ENCODE measurements at places on chromosomes 3 and 15.
A peak's percentile ranks its signal among the peaks of the same experiment; 100 is the strongest.

GRCh38 chr15:89877083-89877425 lies 16.7 kb downstream of the AP3S2 start:
- DNase-seq = no peak

- no peak for DNase-seq
Measured at GRCh38 chr3:481680-482079, 285.1 kb downstream of the CHL1 start.

- DNase-seq = no peak
Measured at GRCh38 chr3:61748288-61748687, 186.9 kb downstream of the PTPRG start.

GRCh38 chr15:46420990-46421389 lies 786.2 kb downstream of the SQOR start:
- DNase-seq = no peak

DNA sequence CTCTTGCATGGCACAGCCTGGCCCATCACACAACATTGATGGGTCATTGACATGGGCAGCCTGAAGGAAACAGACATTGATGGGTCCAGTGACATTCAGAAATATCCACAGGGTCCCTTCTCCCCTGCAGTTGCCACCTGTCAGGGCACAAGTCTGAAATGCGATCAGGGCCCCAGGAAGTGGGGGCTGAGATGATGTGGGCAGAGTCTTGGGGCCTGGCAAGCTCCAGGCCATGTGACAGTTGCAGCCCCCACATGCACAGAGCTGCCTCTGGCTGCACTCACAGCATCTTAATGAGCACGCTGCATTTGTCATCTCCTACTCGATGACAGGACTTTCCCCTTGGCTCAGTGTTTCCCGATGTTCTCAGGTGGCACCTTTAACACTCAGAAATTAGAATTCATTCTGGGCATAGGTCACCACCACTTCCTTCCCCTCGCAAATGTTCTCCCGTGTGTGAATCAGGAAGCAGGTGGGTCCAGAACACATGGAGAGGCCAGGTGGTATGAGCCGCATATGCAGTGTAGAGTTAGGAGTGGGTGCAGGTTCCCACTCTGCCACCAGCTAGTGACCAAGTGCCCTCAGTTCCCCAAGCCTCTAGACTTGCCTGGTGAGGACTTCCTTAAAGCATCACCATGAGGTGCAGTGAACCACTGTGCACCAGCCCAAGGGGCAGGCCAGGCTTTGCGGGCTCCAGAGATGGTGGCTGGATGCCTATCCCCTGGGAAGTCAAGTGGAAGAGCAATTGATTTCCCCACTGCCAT lies 1.6 kb upstream of the TXNRD3 start:
- DNase-seq = no peak

GRCh38 chr3:35393901-35394799 lies 245.2 kb upstream of the ARPP21 start:
- peak; percentile 31 for DNase-seq

- DNase-seq = no peak
Measured at GRCh38 chr3:19384868-19385267, 236.6 kb downstream of the KCNH8 start.

DNA sequence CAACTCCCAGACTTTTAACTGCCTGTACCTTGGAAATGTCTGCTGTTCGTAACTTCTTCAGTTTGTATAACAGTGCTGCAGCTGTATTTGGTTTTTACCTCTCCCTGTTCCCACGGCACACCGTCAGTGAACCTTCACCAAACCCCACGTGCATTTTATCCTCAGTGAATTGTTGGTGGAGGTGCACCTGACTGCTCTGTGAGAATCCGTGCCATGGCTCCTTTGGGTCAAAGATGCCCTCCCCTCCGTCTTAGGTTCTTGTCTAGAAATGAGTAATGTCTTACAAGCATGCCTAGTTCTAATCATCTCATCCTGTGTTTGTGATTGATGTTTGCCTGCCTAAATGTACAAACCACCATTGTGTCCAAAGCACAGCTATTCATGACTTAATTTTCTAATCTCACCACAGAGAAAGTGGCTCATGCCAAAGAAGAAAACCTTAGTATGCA lies 28.2 kb downstream of the TPM1 start:
- DNase-seq = no peak

GRCh38 chr3:171354049-171354705 lies 106.0 kb downstream of the TNIK start:
- no peak for DNase-seq

DNA sequence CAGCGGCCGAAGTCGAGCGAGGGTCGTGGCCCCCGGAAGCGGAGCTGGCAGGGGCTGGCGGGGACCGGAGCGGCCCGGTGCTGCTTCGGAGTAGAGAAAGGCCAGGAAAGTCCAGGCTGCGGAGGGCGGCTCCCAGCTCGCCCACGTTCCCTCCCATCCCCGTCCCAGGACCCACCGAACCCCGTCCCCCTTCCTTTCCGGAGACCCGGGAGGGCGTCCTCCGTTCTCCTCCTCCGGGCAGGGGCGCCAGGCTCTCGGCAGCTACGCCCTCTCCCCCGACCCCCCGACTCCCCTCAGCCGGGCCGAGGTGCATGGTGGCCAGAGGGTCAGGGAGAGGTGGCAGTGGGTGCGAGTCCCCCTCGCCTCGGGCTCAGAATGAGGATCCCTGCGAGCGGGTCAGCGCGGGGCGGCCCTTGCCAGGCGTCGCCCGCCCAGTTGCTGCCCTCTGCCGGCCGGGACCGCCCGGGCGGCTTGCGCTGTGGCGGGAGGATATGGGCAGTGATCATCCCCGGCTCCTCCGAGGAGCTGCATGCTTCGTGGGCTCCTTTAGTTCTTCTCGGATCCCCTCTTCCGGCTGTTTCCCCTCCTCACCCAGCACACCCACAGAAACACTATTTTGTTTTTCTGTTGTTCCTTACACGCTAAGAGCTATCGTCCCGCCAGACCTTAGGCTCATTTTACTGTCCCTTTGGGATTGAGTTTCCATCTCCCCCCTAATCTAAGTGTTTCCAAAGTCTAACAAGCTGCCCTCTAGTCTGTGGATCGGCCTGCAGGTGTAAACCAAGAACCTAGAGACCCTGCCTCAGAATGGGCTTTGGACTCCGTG lies 744 bp upstream of the ALDH1A2 start:
- peak; percentile 78 for DNase-seq

GRCh38 chr3:119207512-119207875 lies 33.2 kb downstream of the B4GALT4 start:
- DNase-seq = no peak

DNA sequence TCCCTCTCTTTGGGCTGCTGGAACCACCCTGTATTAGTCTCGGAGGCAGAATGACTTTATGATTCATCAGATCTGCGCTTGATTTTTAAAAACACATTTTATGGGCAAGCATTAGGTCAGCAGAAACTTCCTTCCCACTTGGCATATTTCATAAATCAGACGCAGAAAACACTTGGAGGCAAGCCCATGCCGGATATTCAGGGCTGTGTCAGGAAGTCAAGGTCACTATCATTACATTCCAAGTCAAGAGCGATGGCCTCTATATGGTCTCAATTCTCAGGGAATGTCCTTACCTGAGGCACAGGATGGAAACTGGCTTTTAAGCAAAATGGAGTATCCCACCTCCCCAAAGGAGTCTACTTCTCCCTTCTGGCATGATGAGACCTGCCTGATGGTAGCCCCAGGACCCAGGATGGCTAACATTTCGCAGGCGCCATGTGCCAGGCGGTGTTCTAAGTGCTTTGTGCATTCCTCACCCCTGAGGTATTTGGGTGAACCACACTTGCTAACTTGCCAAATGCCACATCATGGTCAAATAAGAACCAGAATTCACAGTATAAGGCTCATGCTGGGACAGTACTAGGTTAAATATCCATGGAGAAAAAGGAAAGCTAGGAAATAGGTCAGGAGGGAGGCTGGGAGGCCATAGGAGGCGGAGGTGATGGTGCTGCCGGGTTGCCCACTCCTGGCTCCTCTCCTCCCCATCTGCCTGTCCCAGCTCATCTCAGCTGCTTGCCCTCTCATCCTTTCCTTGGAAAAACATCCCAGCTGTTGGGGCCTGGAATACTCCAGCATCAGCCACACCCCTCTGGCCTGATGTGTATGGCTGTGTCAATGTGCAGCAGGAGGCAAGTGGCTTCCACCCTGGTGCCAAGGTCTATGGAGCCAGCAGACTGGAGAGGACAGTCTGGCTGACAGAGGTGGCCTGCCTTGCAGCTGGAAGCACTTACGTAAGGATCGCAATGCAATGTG lies 18.8 kb downstream of the BCL2L10 start:
- no peak for DNase-seq

DNA sequence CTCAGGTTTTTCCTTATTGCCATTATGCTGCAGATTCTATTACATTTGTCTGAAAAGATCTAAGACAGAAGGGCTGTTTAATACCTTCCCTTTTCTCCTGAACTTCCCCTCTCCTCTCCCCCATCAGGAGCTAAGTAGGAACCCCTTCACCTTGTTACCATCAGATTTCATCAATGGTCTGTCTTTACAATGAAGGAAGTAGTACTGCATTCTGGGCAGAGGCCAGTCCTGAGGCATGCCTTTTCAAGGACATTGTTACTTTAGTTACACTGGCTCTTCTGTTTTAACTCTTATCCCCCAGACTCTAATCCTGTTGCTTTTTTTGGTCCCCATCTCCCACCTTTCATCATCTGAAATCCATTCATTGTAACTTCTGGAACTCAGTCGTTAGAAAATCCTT lies 8.1 kb downstream of the CTNNB1 start:
- no peak for DNase-seq

DNA sequence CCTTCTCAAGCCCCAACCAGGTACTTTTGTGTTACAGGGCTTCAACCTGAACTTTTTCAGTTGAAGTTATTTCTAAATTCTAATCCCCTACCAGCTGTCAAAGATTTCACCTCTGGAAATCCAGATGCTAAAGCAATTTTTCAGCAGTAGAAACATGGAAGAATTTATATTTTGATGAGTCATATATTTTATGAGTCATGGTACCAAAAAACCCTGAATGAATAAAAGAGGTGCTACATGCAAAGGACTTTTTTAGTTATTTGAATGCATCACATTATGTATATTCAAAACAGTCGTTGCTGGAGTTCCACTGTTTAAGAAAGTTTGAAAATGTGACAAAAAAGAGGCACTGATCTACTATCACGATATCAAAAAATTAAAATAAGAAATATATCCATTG lies 96.0 kb upstream of the ZNF385D start:
- DNase-seq = no peak

GRCh38 chr3:58055314-58055713 lies 47.1 kb downstream of the FLNB start:
- DNase-seq = no peak

DNA sequence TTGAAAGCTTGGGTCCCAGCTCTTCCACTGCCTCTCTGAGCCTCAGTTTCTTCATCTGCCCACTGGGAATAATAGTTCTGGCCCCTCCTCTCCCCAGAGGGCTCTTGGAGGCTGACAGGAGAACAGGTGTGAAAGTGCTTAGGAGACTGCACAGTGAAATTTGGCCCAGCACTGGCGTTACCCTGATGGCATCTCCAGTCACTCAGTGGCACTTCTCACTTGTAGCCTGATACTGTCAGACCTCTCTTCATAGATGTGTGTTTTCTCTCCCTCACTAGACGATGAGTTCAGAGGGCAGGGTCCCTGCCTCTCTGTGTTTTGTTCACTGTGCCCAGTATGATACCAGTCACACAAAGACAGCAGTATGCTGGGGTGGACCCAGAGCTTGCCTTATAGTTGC lies 22.2 kb upstream of the IGDCC3 start:
- no peak for DNase-seq

DNA sequence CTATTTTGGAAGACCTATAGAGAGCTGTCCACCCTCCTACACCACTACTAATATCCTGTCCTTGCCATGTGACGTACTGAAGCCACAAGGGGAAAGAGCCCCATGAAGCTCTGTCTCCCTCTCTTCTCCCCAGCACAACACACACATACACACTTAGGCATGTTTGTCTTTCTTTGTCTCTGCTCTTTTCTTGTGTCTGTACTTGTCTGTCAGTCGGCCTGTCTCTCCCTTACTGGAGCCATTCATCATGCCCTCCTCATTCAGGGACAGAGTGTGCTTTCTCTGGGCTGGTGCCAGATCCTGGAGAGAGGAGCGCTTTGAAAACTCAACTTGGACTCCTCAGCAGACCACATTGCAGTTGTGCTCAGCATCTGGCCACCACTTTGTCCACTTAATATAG lies 47.6 kb downstream of the PSMD6 start:
- DNase-seq = no peak

- no peak for DNase-seq
Measured at GRCh38 chr3:50658416-50658815, 16.3 kb upstream of the DOCK3 start.

DNA sequence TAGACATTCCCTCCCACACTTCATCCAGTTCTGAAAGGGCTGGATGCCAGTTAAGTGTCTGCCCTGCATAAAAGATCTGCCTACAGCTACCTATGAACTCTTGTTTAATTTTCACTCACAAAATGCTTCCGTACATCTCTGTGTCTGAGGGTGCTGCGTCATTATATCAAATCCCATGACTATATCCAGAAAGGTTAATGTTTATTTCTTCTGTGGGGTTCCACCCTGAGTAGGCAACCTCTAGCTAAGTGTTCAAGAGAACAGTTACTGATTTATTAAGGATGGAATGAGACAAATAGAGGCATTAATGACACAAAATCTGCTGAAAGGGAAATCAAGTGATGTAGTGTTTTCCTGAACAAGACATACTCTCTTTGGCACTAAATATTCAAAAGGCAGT lies 220.2 kb downstream of the MTHFS start:
- no peak for DNase-seq

GRCh38 chr15:101258238-101259144 lies 6.6 kb upstream of the CHSY1 start:
- DNase-seq = no peak

- DNase-seq = no peak
Measured at GRCh38 chr15:73320619-73321180, 48.1 kb downstream of the HCN4 start.

DNA sequence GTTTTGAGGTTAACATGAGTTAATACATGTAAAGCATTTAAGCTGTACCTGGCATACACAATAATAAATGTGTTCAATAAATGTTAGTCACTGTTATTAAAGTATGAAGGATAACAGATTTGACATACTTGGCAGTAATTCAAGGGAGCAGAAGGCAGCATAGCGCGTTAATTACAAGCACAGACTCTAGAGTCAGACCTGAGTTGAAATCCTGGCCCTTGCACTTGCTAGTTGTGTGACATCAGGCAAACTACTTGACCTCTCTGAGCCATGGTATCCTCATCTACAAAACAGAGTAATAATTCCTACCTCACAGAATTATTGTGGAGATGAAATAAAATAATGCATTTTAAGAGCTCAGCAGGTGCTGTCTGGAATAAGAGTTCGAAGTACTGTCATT lies 5.4 kb downstream of the IFT122 start:
- DNase-seq = no peak
